ENCODE measurements at places on chromosomes 16 and 17.

GRCh38 chr16:1379304-1380076, 27.8 kb downstream of the GNPTG start:
- peak; percentile 91 for DNase-seq

GRCh38 chr16:20741554-20742285, at the start of gene THUMPD1:
Gene THUMPD1 (minus strand): TSS chr16:20741818. CDS start chr16:20741739, 79 bp downstream.
- peak; percentile 99 for DNase-seq

DNA sequence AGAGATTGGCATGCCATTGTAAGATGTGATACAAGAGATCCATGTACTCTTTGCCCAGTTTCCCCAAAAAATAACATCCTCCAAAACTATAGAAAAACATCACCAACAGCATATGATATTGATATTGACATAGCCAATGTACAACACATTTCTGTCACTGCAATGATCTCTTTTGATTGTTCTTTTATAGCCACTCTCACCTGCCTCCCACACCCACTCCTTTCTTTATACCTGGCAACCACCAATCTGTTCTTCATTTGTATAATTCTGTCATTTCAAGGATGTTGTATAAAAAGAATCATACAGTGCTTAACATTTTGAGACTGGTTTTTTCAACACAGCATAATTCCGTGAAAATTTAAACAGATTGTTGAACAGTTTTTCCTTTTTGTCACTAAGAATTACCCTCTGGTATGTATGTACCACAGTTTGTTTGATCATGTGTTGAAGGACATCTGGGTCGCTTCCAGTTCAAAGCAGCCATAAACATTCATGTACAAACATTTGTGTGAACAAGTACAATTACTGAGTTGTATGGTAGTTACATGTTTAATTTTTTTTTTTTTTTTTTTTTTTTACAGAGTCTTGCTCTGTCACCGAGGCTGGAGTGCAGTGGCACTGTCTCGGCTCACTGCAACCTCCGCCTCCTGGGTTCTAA, 9.9 kb downstream of the KRTAP9-1 start:
- DNase-seq: no peak

GRCh38 chr17:82668631-82669099, 20.4 kb upstream of the WDR45B start:
- peak; percentile 94 for DNase-seq

- DNase-seq: peak; percentile 70
These were observed 895 bp downstream of the UTS2R start for GRCh38 chr17:82372249-82373071.

- DNase-seq: no peak
These were observed 221.1 kb downstream of the FTO start for GRCh38 chr16:53925107-53925410.

DNA sequence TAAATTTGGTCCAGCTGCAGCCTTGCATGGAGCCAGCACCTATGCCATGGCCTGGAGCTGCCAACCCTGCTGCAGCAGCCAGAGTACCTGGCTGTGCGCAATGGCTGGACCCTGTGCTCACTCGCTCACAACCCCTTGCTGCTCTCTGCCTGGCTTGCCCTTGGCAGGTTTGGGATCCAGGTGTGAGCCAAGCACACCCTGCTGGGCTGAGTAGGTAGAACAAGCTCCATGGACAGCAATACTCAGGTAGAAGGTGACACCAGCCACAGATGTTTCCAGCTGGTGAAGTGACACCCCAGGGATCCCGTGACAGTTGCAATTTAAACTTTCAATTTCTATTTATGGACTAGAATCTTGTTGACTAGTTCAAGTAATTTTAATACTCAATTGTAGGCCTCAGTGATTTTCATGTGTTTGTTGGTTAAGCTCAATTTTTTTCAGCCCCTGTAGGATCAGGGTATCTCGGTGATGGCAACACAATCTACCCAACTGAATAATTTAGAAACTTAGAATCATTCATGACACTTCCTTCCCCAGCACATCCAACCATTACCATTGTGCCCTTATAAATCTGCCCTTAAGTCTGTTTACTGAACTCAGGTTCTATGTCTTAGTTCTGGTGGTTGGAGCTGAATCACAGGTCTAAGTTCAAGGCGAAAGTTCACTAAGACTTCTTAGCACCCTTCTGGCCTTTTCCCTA, 480.0 kb downstream of the PMP22 start:
- DNase-seq: peak; percentile 85

DNA sequence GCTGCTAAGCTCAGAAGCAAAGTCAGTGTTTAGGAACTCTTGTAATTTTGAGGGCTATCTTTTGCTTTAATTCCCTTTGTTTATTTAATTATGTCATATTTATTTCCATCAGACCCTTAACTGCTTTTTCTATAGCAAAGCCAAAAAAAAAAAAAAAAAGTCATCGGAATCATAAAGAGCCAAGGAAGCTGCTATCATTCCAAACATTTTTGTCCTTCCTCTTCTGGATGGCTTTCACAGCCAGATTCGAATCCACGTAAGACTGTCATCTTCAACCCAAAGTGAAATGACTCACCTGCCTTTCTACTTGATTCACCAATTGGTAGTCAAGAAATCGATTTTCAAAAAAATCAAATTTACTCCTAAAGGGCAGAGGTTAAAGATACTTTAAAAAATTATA, 38.4 kb downstream of the WIPI1 start:
- DNase-seq: peak; percentile 0

DNA sequence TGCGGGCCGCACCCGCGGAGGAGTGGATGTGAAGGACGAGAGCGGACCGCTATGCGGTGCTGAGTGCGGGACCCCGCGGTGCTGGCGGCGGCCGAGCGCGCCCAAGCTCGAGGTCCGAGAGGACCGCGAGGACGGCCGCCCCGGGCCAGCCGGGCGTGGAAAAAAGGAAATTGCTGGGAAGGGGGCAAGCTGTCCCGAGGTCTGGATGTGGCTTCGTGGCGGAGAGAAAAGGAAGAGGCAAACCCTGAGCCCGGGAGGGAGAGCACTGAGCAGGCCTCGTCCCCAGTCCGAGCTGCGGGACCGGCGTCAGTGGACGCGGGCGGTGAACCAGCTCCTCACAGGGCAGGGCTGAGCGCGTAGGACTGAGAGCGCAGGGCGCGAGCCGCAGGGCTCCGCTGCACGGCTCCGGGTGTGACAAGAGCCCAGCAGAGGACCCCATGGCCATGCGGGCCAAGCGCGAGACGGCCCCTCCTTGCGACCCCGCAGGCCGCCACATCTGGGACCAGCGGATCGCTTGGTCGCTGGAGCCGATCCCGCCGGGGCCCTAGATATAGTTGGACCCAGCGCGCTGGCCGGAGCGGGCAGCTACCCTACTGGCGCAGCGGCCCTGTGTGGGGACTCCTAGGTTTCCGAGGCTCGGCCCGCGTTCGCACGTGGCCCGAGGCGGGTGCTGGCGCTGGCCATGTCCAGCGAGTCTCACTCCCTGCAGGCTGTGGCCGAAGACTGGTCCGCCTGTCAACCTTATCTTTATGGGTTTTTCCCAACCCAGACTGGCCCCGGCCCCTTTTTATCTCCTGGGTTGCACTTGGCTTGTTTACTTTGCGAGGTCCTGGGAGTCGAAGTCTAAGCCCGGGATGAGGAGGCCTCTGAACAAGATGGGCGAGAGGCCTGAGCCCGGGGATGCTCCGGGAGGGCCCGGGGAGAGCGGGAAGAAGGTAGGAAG, 2.4 kb downstream of the TBX4 start:
- peak; percentile 84 for DNase-seq

- no peak for DNase-seq
These were observed 242.4 kb upstream of the SALL1 start for GRCh38 chr16:51393381-51394005.

GRCh38 chr17:40110026-40110845, 9.8 kb upstream of the NR1D1 start:
- peak; percentile 71 for DNase-seq

DNA sequence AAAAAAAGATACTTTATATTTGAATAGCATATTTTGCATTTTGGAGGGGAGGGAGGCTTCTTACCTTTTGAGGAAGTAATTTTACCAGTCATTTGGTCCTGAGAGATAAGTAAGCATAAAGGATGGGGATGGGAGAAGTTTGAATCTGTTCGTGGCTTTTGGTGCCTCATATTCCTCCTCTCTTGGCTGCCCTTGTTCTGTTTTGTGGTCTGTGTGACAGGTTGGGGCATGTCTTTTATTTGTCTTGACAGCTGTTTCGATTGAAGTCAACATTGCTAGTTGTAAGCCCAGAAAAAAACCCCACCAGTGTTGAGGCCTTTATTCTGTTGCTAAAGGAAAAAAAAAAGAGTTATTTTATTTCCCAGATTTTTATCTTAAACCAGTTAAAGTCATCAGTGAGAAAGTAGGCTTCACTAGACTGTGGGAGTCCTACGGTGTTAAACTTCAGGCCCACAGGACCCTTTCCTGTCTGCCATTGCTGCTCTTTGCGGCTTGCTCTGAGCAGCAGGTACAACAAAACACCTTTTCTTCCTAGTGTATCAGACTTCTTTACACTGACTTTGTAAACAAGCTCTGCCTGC, 11.4 kb downstream of the SLC7A6 start:
- DNase-seq: no peak

DNA sequence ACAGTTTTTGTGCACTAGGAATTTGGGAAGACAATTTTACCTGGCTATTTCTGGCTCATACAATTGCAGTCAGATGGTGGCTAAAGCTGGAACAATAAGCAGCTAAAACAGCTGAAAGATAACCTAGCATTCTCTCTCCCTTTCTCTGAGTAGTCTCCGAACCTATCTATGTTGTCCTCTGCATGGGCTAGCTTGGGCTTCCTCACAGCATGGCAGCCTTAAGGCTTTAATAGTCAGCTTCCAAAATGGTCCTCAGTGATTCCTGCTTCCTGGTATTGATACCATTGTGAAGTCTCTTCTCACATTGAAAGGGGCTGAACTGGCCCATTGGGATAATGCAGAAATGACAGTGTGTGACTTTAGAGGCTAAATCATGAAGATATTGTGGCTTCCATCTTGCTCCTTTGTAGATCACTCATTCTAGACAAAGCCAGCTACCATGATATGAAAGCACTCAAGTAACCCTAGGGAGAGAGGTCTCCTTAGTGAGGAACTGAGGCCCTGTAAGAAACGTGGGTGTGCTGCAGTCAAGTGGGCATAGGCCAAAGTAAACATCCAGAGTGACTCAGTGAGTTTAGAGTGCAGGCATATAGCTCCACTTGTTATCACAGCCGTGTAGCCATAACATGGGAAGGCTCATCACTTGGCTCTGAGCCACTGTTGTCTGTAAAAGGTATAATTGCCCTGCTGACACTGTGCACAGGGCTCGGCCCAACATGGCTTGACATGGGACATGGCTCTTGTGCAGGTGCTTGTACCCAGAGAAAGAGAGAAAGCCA, 5.5 kb upstream of the VKORC1 start:
- DNase-seq: no peak

- DNase-seq: no peak
These were observed 16.0 kb upstream of the DLX4 start for GRCh38 chr17:49952912-49953497.

DNA sequence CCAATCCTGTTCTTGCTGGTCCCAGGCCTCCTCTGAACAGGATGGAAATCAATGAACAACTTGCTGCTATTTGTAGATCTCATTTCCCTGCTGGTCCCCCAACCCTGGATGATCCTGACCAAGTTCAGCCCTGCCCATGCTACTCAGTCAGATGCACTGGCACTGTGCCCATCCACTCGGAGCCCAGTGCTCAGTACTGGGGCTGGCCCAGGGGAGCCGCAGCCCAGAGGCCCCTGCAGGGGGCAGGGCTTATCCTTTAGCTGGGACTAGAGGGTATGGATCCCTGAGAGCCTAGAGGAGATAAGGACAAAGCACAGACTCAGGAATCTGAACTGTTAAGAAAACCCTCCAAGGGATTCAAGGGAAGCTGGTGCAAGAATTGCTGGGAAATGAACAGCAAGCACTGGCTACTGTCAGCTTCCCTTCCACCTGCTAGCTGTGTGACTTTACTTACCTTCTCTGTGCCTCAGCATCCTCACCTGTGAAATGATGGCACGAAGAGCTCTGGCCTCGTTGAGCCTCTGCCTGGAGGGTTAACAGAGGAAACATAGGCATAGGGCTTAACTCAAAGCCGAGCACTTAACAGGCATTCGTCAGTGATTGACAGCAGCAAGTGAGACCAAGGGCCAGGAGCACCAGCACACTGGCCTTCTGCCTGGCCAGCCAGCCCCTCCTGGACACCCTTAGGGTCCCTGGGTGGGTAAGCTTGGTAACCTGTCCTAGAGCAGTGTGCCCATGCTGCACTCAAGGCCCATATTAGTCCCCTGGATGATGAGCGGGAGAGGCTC, 29.8 kb upstream of the C1QL1 start:
- no peak for DNase-seq

DNA sequence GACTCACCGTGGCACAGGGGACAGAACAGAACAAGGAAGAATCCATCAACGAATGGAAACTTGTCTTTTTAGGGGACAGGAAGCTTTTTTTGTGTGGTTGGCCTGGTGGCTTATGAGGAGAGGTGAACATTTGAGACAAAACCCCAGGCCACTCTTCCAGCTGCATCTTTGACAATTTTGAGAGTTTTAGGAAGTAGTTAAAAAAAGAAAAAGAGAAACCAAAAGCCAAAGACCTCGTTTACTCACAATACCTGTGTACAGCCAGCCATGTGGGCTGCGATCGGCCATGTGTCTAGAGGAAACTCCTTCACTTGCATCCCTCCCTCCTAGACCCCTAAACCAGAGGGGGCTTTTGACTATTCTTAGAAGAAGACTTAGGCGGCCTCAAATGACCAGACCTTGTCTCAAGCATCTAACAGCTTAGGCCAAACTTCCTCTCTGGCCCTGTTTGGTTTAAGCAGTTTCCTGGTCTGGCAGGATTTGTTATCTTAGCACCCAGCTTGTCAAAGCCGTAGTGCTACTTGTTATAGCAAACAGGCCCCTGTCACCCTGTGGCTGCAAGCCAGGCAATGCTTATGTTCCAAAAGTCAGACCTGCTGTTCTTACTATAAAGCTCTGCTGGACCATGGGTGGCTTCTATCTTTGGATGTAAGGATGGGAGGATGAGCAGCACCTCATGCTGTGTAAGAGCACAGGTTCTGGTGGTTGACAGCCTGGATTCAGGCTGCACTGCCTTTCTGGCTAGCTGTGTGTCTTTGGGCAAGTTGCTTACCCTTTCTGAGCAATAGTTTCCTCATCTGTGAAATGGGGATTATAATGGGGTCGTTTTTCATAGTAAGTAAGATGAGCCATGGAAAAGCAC, 17.7 kb downstream of the KSR1 start:
- DNase-seq: no peak

GRCh38 chr17:55190748-55191147, 74.0 kb upstream of the HLF start:
- DNase-seq: no peak

- DNase-seq: no peak
These were observed 5.1 kb upstream of the RPL26 start for GRCh38 chr17:8387914-8388651.

- DNase-seq: no peak
These were observed 72.1 kb downstream of the IL21R start for GRCh38 chr16:27474041-27474440.

- DNase-seq: no peak
These were observed 168.8 kb downstream of the C16orf78 start for GRCh38 chr16:49542391-49542891.

- DNase-seq: peak; percentile 74
These were observed 412 bp upstream of the ADGRG3 start for GRCh38 chr16:57667526-57668262.

- no peak for DNase-seq
These were observed 392.1 kb upstream of the SALL1 start for GRCh38 chr16:51542981-51543815.

- DNase-seq: peak; percentile 91
These were observed 3.7 kb upstream of the LYZL6 start for GRCh38 chr17:35947156-35947585.

- DNase-seq: no peak
These were observed 220.0 kb downstream of the SOX9 start for GRCh38 chr17:72340836-72341235.
